ENCODE measurements at places on chromosomes 4 and X.

- no peak for DNase-seq
Measured at GRCh38 chr4:175639346-175639745, 172.7 kb downstream of the GPM6A start.

DNA sequence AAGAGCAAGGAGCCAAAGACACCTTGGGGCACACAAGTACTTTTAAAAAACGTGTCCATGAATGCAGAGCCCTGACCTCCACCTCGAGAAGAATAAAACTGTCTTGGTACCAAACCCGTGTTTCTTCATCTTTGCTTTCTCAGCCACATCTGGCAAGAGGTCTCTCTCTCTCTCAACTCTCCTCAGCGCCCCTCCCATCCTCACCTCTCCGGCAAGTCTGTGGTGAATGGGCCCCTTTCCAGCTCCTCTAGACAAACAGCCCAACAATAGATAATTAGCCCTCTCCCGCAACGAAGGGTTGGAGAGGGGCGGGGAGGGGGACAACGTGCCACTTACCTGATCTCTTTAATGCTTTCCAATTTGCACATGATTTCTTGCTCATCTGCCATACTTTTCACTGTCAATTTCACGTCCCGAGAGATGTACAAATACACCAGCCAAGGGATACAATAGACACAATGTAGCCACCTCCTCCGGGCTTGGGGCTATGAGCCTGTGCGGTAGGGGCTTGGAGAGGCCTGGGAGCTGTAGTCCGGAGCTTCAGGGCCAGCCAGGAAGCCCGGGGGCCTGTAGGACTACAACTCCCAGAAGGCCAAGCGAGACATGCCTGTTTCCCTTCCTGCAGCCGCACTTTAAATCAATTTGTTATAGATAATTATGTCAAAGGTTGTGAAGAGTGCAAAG is at the start of gene ZC4H2:
Gene ZC4H2 (minus strand): TSS at position 462 of the 684 bp plus-strand sequence. CDS start 73 bp downstream, at position 389.
- DNase-seq, result peak; percentile 73

DNA sequence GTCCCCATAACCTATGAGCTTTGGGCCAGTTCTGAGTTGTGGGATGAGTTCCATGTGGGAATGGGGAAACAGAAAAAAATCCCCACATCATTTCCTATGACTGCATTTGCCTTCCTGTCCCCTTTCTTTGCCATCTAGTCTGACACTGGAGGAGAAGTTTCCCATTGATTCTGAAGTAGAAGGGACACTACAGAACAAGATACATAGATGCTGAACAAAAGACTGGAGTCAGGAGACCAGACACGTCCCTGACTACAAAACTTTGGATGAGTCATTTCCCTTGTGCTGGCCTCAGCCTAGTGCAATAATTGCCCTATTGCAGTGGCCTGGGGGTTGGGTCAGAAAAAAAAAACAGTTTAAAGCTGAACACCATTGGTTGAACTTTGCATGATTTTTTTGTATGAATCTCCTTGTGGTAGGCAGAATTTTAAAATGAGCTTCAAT is 22.1 kb downstream of the BEX3 start:
- no peak for DNase-seq

DNA sequence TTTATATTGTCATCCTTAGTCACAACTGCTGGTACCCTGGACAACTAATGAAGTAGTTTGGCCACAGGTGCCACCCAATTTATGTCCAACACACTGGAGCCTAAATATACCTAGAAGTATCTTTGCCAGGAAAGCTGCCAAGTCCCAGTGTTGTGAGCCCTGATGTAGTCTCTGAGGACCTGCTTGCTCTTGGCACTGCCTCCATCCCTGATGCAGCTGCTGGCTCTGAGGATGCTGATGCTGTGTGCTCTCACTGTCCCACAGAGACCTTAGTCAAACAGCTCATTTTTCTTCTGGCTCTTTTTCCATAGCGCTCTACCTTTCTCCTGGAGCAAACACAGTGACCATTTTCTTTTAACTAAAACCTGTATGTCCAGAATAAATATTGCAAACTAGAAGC is 1535.4 kb upstream of the ADGRL3 start:
- no peak for DNase-seq

DNA sequence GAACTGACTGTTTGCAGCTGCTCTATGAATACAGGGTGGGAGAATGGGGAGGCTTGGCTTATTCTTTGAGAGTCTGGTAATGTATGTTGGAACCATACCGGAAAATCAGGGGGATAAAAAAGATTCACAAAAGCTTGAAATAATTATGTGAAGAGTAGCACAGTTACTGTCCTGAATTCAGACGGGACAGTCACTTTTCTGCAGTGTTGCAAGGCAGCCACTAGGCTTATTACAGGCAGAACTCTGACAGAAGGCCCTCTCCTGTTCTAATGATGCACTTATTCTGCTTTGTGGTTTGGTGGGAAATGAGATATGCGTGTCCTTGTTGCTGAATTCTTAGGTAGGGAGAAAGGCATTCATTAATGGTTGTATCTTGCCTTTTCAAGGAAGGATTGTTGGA is 37.2 kb downstream of the GUCY1B1 start:
- peak; percentile 2 for DNase-seq

DNA sequence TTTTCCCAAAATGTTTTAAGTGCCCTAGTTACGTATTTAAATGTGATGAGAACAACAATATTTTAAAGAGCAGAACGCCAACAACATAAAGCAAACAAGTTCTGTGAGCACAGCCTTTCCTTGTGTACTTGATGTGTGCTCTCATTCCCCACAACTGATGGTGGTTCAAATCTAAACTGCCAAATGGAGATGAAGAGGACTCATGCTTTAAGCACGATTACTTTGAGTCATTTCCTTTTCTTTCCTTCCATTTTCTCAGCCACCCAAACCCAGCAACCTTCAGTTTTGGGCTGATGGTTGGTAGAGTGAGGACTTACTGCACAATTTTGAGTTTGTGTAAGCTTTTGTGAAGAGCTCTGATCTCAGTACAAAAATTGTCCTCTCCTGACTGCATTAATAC is 1.7 kb downstream of the NSD2 start:
- DNase-seq, result peak; percentile 88

- no peak for DNase-seq
Measured at GRCh38 chr4:141331534-141332358, 111.1 kb downstream of the ZNF330 start.

GRCh38 chr4:2085496-2085901 is 26.4 kb downstream of the NAT8L start:
- DNase-seq, result no peak

DNA sequence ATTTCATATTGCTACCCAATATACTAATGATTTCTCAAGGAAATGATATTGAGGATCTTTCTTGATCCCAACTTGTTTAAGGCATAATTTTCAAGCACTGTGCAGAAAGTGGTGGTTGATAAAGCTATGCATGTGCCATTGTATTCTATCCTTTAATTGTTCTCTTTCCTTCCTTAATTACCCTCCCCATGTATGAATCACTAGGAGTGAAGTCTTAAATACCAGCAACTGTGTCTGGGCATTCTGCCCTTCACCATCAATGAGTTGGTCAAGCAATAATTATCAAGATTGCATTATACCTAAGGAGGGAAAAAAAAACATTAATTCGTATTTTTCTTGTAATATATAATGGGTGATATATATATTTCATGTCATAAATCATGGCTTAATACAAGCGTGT is 111.8 kb upstream of the FRMPD4 start:
- DNase-seq, result no peak

DNA sequence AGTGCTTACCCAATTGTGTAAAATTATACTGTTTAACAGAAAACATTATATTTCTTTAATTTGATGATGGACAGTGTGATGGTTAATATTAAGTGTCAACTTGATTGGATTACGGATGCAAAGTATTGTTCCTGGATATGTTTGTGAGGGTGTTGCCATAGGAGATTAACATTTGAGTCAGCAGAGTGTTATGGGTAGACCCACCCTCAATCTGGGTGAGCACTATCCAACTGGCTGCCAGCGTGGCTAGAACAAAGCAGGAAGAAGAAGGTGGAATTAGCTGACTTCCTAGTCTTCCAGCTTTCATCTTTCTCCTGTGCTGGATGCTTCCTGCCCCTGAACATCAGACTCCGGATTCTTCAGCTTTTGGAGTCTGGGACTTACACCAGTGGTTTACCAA is 42.1 kb downstream of the HS6ST2 start:
- DNase-seq, result no peak

- DNase-seq, result no peak
Measured at GRCh38 chr4:176920694-176921093, 128.0 kb upstream of the VEGFC start.

DNA sequence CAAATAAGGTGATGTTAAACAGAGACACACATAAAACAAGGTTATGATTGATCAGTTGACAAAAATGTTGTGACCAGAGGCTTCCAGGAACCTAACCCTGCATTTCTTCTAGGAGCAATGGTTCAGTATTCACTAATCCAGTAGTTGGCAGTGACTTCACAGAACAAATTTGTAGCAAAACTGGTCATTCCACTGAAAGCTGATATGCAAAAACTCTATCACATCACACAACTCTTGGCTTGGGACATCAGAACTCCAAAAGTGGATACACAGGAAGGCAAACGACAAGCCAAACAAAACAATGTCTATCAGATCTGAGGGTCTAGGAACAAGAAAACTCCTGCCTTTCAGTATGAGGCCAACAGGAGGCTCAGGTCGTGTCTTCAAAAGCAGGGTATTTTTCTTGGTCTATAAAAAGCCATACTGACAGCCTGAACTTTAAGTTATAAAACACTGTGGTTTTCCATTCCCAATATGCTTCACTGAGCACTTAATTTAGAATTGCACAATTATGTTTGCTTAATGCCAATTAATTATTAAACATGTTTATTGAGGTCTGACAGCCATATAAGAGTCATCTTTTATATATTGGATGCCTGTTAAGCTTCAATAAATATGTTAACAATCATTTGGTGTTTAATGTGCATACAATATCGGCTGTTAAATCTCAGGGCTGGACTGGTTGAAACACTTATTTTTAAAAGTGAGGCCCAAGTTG is 45.6 kb downstream of the SOD3 start:
- no peak for DNase-seq

- no peak for DNase-seq
Measured at GRCh38 chr4:8198206-8198905, 734 bp upstream of the SH3TC1 start.

- no peak for DNase-seq
Measured at GRCh38 chrX:149531599-149531998, 9.2 kb upstream of the EOLA1 start.

DNA sequence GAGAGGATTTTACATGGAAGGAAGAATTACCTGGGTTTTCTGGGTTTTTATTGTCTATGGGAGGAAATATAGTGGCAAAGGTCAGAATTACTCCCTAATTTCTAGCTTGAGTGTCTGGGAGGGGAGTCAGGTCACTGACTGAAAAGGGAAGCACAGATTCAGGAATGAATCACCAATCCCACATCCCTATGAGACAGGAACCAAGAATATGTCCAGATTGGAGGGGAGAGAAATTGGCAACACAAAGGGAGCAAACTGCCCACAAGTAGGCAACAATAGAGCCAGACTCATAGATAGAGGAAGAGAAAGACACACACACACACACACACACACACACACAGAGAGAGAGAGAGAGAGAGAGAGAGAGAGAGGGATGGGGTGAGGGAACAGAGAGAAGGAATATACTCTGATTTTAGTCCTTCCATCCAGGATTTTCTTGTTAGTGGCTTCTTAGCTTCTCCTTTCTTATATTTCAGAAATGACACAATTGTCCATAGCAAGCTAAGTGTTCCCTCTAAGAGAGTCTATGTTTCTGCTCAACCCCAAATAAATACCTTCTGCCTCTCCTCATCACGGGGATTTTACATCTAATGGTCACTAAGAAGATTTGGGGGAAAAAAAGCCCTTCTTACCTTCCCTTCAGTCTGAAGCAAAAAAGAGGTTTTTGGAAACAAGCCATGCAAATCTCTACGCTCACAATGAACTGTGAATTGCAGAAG is 12.0 kb downstream of the P2RY10 start:
- no peak for DNase-seq

DNA sequence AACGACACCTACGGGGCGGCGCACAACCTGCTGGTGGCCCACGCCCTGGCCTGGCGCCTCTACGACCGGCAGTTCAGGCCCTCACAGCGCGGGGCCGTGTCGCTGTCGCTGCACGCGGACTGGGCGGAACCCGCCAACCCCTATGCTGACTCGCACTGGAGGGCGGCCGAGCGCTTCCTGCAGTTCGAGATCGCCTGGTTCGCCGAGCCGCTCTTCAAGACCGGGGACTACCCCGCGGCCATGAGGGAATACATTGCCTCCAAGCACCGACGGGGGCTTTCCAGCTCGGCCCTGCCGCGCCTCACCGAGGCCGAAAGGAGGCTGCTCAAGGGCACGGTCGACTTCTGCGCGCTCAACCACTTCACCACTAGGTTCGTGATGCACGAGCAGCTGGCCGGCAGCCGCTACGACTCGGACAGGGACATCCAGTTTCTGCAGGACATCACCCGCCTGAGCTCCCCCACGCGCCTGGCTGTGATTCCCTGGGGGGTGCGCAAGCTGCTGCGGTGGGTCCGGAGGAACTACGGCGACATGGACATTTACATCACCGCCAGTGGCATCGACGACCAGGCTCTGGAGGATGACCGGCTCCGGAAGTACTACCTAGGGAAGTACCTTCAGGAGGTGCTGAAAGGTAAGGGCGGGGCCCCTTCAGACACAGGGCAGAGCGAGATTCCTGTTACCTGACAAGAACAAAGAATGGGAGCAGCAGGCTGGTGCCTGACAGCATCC is 11.7 kb downstream of the RPL9 start:
- peak; percentile 42 for DNase-seq

- DNase-seq, result no peak
Measured at GRCh38 chr4:41043465-41043864, 170.9 kb downstream of the APBB2 start.

- peak; percentile 70 for DNase-seq
Measured at GRCh38 chrX:40099055-40099958, 1.5 kb upstream of the BCOR start.

DNA sequence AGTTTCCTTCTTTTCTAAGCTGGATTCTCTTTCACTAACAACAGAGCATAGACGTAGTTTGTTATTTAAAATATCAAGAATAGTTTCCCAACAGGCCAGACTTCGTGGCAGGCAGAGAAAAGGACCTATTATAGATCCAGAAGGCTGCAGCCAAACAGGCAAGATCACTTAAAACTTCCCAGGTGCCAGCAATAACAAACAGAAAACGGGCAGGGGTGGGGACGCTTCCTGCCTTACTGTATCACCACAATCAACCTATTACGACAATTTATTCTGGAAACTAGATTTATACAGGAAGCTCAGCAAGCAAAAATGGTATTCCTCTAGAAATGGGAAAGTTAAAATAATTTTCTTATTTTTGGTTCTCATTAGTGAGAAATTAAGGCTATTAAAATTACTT is 22.1 kb downstream of the RWDD4 start:
- no peak for DNase-seq

GRCh38 chr4:164483711-164484110 is 270.2 kb upstream of the SMIM31 start:
- no peak for DNase-seq

DNA sequence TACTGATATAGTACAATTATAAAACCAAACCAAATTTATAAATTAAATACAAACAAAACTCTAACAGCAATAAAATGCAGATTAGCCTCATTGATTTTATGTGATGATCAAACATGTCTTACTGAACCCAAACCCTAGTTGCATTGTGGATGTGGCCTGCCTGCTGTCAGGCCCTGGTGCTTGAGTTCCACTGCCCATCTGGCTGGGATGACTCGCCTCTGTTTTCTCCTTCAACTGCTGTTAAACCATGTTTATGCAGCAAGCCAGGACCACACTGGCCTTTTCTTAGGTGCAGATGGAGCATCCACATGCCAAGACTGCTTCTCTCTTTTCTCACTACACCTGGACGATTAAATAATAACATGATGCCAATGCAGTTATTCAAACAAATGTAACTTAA is 22.6 kb downstream of the NAP1L5 start:
- no peak for DNase-seq

All from activated CD4-positive, alpha-beta T cell treated with anti-CD3 and anti-CD28 coated beads, Interleukin-2, amount 50 U/mL, for 16 hours (primary cell).